ENCODE measurements at places on chromosomes 4 and X.

DNA sequence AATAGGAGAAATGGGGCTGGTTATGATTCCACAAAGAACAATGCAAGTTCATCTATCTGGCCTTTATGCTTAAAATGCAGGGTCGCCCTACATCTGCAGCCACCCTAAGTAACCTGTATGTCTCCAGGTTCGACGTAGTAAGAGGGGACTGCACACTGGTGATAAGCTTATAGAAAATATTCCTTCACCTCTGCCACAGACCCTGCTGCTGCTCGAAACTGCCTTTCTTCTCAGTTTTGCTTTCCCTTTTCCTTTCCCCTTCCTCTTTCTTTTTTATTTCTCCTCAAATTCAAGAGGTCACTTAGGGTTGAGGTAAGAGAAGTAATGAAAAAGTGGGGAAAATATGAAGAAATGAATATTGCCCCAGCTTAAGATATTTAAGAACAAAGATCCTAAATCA, 123.5 kb downstream of the DCHS2 start:
- no peak for DNase-seq

- no peak for DNase-seq
Measured at GRCh38 chr4:168881781-168882420, 128.2 kb downstream of the CBR4 start.

DNA sequence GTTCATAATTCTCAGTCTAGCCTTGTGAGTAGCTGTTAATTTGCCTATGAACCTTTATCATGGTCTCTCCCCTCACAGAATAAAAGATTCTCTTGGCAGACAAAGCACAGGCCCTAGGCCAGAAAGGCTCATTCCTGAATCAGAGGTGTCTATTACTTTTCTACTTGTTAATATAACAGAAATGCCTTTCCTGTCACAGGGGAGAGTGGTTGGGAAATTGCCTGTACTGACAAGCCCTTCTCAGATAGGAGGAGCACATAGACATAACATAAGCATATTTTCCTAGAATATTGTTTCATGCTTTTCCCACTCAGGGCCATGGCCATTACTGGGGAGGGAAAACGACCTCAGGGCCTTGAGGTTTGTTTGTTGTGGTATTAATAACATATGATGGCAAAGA, 308.3 kb downstream of the BMPR1B start:
- DNase-seq, result no peak

DNA sequence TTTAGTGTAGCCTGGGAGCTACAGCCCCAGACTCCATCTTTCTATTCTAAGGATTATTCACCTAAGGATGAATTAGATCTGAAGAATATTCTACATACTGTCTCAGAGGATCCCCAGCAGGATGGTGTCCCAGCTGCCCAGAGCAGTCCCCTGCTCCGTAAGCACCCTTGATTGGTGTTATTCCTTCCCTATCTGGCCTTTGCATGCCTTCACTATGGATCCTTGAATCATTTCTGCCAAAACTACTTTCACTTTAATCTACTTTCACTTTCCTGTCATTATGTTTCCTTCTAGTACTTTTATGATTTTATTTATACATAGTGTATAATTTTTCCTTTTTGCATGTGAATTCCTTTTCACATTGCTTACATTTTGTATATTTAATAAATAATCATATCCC, 39.2 kb downstream of the ARHGAP24 start:
- peak; percentile 47 for DNase-seq

DNA sequence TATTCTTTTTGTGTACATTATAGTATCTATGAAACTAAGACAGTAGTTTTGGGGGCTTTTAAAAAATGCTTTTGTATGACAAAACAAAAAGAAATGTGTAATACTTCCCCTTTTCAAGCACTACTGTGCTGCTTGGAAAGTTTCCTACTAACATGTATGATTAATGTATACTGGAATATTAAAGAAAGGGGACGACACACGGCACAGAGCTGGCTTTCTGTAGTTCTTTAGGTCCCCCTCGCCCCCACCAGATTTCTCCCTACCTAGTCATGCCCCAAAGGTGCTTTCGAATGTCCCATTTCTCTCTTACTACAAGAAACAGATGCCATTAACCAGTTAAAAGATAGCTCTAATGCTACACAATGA, 1.6 kb upstream of the AP1S2 start:
- no peak for DNase-seq

GRCh38 chr4:109207061-109207460, 95.4 kb downstream of the COL25A1 start:
- no peak for DNase-seq

- DNase-seq, result no peak
Measured at GRCh38 chrX:36609616-36610585, 398.3 kb upstream of the FAM47C start.

GRCh38 chr4:78777576-78777940, 1.4 kb downstream of the BMP2K start:
- DNase-seq, result no peak

GRCh38 chrX:93594780-93595179, 78.6 kb downstream of the NAP1L3 start:
- no peak for DNase-seq

- no peak for DNase-seq
Measured at GRCh38 chr4:47650584-47651130, 165.6 kb downstream of the ATP10D start.

- DNase-seq, result no peak
Measured at GRCh38 chrX:133321451-133321850, 93.8 kb downstream of the GPC4 start.

DNA sequence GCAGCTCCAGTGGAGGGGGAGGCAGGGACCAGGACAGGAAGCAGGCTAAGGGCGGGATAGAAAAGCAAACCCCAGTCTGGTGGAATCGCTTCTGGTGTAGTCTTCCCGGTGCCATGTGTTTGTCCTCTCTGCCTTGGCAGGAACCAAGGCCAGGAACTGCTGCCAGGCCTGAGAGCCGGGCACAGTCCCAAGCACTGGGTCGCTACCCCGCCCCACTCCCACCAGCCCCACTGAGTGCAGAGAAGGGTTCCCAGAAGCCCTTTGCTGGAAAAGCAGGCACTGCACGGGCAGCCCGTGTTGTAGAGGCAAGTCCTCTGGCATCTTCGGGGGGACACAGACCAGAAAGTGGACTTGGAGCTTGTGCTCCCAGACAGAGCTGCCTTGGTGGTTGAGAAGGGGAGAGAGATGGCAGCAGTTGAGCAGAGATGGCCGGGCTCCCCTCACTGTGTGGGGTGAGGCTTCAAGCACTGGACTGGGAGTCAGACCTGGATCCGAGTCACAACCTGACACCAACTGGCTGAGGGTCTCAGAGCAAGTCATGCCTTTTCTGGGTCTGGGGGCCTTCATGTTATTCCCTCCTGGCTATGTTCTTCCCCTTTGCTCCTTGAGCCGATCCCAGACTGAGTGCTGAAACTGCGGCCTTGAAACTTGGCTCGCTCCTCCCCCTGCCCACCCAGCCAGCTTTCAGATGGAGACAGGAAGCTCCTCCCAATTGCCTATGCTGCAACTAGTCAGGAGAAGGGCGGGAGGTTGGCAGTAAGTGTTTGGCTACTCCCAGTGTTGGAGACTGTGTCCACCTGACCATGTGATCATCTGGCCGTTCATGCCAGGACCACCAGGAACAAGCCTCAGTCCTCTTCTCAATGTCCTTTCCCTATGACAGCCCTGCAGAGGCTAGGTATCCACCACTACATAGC, 59.7 kb upstream of the MTM1 start:
- no peak for DNase-seq

- DNase-seq, result peak; percentile 47
Measured at GRCh38 chr4:61200187-61200915, at the start of gene ADGRL3. TSS of gene ADGRL3 (plus strand) at chr4:61200326.

- peak; percentile 11 for DNase-seq
Measured at GRCh38 chr4:14787894-14788293, 214.4 kb upstream of the CPEB2 start.

GRCh38 chr4:8726344-8726851, 133.8 kb downstream of the CPZ start:
- peak; percentile 14 for DNase-seq

DNA sequence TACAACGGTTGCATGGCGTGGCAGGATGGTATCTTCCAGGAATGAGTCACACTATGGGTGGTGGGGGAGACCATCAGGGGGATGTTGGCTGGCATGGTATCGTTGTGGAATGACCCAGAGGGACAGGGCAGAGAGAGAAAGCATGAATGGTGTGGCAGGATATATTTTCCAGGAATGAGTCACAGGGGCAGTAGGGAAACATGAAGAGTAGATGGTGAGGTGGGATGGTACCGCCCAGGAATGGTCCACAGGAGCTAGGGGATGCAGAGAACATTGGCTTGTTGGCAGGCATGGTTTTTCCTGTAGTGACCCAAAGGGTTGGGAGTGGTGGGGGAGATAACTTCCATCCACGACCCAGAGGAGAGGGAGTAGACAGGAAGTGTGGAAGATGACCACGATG, 62.4 kb downstream of the MAOA start:
- no peak for DNase-seq

GRCh38 chrX:39592776-39593175, 505.0 kb downstream of the BCOR start:
- DNase-seq, result no peak

DNA sequence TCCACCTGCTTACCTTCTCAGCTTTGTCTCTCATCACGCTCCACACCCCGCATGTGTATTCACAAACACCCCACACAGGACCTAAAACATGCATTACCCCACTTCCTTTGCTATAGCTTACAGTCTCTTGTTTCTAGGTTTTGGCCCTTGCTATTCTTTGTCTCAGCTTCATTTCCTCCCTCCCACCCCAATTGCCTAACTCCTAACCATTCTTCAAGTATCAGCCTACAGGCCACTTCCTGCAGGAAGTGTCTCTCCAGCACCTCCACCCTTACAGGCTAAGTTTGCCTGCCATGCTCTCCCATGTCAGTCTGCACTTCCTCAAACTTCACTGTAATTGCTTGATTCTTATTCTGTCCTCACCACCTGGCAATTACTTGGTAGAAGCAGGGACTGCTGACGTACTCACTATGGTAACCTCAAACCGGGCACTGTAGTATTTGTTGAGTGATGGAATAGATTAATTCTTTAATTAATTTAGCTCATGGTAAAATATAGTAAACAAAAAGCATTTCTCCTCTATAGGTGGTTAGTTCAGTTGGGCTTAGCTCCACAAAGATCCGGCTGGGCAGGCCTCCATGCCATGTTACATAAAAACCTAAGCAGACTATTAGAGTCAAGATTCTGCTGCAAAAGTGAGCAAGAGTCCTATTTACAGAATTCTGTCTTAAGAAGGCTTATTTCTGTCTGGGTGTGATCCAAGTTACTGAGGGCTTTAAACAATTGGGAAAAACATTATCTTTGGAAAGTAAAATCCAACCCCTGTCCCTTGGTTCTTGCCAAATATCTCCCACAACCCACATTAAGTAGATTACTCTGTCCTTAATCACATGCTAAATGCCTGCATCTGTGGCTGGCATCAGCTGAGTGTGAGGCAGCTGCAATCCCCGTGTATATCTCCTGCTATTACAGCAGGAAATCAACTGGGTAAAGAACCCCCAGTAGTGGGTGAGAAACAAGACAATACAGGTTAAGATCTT, 124.7 kb upstream of the CPEB2 start:
- DNase-seq, result no peak

GRCh38 chrX:40091691-40092421, 5.9 kb downstream of the BCOR start:
- no peak for DNase-seq

GRCh38 chrX:48976086-48976485, 4.4 kb upstream of the KCND1 start:
- DNase-seq, result no peak

DNA sequence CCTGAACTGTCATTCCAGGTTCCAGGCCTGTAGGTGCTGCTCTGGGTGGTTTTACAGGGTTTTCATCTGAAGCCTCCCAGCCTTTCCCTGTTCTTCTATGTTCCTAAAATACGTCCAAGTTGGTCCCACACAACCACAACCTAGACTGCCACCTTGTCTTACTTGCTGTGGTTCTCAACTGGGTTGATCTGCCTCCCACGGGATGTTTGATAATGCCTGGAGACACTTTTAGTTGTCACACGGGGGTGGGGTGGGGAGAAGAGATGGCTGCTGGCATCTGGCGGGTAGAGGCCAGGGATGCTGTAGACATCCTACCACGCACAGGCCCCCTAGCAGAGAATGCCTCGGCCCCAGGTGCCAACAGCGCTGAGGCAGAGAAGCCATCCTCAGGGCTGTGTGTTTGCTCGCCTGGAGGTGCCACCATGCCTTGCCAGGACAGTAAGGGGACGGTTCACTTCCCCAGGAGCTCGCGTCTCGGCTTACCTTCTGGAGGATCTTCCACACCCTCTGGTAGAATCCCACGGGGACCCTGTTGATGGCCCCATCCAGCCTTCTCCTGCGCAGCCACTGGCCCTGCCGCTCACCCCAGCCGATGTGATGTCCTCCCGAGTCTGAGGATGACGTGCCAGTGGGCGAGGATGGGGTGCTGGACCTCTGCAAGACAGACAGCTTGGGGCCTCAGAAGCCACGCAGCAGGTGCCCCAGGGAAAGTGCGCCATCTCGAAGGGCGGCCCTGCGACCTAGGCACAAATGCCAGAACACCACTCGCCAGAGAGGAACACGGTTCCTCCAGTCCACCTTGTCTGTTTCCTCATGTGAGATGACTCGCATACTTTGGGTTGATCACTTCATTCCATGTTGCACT, 87.0 kb downstream of the PHKA2 start:
- DNase-seq, result no peak

DNA sequence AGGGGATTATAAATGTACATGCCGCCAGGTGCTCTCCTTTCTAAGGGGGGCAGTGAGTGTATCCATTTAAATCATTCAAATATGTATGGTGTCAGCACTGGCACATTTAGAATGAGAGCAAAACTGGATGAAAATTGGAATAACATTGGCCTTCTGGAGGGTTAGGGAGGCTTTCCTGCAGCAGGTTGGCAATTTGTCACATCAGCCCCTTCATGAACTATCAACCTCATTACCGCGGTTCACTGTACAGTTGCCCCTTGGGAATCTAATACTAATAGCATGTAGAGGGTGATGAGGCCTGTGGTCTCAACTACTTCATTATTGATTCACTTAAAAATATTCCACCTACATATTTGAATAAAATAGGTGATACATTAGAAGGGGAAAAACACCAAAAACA, 117.9 kb downstream of the PDHA2 start:
- DNase-seq, result no peak

- DNase-seq, result no peak
Measured at GRCh38 chrX:106897259-106897658, 5.9 kb downstream of the RIPPLY1 start.

DNA sequence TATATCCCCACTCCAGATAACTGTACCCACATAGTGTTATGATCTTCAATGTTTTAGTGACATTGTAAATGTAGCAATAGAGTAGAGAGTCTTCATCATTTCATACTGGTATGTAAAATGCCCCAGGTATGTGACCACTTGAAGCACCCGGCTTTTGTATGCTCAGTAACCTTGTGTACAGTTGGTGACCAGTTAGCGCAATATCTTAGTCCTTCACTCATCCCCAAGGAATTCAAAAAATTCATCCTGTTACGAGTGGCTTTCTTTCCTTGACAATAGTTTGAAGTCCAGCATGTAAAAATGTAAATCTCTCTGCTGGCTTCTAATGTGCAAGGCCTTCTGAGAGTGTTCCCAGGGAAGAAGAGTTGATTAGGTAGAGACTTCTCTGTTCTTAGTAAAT, 145.6 kb downstream of the ARX start:
- DNase-seq, result no peak

- DNase-seq, result no peak
Measured at GRCh38 chr4:113181289-113182007, 132.0 kb downstream of the ANK2 start.

All from small intestine (tissue), 16 donors.